ENCODE measurements at places on chromosomes 1 and 21.

GRCh38 chr1:200153277-200154055 lies 126.0 kb downstream of the NR5A2 start:
- no peak for DNase-seq

DNA sequence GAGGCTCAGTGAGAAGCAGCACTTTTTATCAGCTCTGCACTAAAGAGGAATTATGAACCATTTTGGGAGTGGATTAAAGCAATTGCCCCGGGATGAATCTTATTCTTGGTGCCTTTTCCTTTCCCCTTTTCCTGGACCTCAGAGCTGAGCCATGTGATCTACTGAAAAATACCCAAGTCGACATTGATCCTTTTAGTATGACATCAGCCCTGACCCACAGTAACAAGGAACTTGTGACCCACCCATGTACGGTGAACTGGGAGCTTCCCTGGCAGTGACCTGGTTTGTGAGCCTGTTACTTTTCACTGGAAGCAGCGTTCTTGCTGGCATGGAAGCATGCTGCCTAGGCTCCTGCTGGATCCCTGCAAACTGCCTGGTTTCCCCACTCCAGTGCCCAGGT lies 15.9 kb downstream of the AJAP1 start:
- DNase-seq = no peak

DNA sequence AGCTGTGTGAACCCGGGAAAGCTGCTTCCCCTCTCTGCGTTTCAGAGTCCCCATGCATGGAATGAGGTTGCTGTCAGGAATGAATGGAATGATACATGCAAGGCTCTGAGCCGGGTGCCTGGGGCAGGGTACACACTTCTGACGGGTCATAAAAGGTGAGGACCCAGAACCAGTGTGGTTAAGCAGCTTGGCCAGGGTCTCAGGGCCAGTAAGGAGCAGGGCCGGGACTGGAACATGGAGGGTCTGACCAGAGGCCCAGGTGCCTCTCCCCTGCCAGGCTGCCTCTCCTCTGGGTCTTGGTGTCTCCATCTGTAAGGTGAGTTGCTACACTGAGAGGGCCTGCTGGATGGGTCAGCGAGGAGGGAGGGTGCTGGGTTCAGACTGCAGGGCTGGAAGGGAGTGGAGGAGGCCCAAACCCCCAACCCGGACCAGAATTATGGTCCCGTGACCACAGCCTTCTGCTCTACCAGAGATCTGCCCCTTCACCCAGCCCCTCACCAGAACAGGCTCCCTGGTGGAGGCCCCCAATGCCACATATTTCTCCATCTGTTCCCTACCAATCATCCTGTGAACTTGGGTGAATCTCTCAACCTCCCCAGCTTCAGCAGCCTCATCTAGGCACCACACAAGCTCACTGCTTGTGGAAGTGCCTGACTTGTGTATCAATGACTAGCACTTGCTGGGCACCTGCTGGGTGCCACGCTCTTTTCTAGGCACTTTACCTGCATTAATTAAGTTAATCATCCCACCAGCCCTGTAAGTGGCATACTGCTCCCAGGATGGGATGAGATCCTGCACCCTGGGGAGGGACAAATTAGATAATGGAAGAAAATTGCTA lies 16.2 kb upstream of the LRP8 start:
- no peak for DNase-seq

GRCh38 chr1:198660341-198661261 lies 21.8 kb downstream of the PTPRC start:
- no peak for DNase-seq

DNA sequence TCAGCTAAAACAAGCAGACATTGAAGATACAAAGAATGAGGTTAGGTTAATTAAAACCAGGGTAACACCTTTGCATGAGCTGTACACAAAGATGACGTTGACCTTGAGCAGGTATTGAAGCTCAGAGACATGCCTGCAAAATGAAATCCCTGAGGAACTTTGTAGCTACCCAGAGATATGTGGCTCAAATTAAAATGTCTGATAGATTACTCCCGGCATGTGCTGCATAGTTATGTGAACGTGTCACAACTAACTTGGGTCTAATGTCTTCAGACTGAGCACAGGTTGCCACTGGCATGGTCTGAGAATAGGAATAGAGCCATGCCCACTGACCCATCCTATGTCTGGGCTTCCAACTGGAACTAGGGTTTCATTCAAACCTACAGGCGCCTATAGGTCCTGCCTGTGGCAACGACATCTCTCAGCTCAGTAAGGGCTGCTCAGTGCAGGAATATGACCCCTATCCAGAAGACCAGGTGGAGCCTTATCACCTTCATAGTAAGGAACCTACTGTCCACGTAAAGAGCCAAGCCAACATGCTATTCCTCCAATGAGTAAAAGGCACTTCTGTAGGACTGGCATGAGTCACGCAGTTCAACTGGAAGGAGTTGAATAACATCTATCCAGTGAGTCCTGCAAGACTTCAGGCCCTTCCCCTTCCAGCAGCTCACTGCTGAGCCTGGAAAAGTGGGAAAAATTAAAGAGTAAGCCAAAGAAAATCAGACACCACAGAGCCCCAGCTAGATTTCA lies 60.7 kb downstream of the PRKAB2 start:
- DNase-seq = no peak

DNA sequence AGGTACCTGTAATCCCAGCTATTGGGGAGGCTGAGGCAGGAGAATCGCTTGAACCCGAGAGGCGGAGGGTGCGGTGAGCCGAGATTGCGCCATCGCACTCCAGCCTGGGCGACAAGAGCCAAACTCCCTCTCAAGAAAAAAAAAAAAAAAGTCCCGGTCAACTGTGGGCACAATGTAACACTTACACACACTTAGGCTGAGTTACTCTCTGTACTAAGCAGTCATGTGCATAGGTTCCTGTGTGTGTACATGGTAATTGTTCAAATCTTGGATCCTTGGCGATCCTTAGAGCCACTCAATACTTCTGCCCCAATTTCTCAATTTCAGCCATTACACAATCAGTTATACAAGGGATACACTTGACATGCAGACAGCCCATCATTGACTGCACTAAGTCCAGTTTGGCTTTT lies 11.6 kb downstream of the SDCCAG8 start:
- DNase-seq = no peak

DNA sequence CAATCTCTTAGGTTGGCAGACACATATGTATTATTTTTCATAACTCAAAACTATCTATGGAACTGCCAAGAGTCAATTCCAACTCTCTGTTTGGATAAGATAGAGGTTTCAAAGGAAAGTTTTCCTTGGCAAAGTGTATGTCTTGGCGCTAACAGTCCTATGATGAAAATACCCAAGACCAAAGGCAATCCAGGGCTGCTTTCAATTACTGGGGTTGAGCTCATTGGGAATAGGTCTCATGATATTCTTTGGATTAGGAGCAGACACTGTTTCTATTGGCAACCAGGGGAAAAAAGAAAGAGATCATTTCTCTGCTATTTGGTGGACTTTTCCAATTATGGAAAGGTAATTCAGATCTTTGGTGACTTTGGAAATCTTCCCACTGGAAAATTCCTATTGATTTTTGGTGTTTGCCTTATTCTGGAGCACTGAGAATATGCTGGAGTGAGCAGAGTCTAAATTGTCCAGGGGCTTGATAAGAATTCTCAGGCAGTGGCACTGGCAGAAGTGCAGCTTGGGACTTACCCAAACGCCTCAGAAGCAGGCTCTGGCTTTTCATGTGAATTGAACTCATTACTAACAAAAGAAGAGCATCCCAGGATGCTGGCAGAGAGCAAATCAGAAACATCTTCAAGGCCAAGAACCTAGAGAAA lies 20.4 kb upstream of the PLXNA2 start:
- DNase-seq = no peak

DNA sequence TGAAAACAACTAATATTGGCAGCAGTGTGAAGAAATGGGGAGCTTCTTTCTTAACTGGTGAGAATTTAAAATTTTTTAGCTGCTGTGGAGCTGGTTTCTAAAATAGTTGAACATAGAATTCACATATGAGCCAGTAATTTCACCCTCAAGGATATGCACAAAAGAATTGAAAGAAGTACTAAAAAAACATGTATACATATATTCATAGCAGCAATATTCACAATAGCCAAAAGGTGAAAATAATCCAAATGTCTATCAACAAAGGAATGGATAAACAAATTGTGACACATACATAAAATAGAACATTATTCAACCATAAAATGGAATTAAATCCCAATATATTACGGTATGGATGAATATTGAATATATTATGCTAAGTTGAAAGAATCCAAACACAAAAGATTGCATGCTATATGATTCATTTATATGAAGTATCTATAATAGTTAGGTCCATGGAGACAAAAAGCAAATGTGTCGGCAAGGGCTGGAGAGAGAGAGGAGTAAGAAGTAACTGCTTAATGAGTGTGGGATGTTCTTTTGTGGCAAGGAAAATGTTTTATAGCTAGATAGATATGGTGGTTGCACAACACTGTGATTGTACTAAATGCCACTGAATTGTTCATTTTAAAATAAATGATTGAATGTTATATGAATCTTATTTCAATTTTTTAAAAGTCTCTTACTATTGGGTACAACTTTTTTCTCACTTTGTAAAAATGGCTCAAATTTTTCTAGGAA lies 14.8 kb upstream of the COL11A1 start:
- no peak for DNase-seq

DNA sequence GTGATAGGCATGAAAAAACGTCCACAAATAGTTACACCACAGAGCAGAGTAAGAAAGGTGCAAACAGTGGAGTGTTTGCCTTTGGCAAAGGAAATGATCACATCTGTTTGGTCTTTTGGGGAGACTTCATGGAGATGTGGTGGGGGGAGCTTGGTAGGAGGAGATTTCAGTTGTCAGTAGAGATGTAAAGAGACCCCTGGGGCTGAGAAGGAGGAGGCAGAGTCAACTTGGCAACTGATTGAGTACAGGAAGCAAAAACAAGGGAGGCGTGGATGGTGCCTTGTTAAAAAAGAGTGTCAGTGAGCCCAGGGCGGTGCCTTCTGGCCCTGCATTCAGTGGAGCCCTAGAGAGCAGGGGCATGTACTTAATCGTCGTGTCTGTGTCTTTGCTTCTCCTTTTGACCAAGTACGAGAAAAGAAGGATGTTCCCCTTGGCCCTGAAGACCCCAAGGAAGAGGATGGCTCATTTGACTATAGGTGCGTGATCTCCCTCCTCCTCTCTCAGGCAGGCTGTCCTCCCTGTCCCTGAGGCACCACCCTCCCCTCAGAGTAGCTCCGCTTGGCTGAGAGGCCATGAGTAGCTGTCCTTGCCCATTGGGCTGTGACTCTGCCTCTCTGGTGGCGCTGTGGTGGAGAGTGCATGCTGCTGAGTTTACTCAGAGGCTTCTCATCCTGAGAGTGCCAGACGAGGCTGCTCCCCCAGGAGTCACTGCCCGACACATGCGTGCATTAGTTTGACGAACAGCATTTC lies 30.4 kb upstream of the CNTN2 start:
- no peak for DNase-seq

- DNase-seq = no peak
These were observed 1280.3 kb upstream of the B3GALT2 start for GRCh38 chr1:194466706-194467105.

DNA sequence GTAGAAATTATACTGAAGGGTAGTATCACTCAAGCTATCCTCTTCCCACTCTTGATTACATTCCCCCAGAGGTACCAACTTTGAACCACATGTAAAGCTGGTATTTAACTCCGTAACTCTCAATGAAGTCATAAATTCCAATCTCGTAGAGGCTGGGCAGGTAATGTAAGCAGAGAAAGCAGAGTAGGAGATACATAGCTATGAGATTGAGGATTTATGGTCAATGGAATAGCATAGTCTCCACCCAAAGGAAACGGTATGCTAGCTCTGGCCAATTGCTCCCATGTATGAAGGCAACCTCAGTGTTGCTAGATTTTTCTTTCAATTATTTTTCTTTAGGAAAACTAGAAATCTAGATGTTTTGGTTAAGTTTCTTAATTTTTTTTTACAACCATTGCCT lies 163.1 kb upstream of the NRIP1 start:
- no peak for DNase-seq

DNA sequence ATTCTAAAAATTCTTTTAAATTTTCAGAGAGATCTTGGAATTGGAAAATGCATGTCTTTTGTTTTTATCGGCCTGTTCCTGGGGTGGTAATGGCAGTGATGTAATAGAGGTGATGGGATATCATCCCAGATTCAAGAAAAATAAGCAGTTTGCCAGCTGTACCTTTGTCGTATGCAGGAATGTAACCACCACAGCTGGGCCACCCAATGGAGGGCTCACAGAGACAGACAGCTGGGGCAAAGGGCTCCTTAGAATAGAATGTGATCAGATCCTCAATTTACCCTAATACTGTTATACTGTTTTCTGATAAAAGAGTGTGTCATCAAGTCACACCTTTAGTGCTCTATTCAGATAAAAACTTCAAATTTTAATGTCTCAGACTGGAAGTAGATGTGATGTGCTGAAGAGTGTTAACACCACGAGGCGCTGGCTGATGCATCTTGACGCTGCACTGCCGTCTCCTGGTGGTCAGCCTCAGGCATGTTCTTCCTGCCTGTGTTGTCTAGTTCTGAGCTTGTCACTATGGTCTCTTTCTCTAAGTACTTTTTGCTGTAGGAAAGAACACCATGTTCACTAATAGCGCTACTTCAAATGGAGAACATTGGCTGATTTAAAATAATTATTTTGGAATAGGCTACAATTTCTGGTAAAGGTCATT lies 78.8 kb downstream of the C1orf21 start:
- DNase-seq = no peak

- no peak for DNase-seq
These were observed 459.3 kb downstream of the ADGRL2 start for GRCh38 chr1:82260051-82260450.

GRCh38 chr1:119367432-119368124 lies 1.0 kb upstream of the HAO2 start:
- no peak for DNase-seq

- no peak for DNase-seq
These were observed 9.1 kb downstream of the YBEY start for GRCh38 chr21:46295177-46295770.

DNA sequence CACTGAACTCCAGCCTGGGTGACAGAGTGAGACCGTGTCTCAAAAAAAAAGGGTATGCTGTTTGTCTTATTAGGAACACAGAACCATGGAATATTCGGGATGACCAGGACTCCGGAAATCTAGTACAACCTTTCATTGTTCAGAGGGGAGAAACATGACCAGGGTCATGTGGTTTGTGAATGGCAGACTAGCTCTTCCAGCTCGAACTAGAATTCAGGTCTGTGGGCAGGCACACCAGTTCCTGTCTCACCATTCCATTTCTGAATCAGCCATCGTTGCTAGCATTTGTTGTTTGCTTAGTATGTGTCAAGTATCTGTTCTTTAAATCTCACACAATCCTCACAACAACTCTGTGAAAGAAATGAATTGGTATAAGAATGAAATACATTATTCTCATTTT lies 50.9 kb downstream of the MDM4 start:
- no peak for DNase-seq
